Stimulated activated CD4-positive, alpha-beta T cell treated with anti-CD3 and anti-CD28 coated beads, Interleukin-1b, Interleukin-23, amount 100 ng/mL, for 48 hours (primary cell): ENCODE measurements at places on chromosomes 13 and 19.

- peak; percentile 12 for DNase-seq
Observed at GRCh38 chr13:112690283-112690929, 568 bp downstream of the ATP11A start.

DNA sequence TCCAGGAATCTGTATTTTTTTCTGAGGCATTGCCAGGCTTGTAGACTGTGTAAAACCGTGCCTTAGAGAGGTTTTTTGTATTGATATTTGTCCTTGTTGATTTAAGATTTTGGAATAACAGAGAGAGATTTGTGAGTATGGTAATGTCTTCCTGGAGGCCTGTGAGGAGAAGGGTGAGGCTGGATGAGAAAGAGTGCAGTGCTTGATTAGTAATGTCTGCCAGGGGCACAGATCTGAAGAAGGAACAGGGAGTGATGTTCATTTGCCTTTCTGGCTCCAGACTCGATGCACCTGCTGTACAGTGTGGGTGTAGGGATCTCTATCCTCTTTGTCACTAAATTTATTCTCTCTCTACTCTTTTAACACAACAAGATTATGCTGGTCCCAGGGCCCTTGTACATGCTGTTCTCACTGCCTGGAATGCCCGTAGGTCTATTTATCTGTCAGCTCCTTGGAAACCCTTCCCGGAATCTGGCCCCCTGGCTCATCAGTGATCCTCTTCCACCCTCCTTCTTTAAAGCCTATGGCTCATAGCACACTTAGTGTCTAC is 4.2 kb downstream of the FIZ1 start:
- DNase-seq: no peak

DNA sequence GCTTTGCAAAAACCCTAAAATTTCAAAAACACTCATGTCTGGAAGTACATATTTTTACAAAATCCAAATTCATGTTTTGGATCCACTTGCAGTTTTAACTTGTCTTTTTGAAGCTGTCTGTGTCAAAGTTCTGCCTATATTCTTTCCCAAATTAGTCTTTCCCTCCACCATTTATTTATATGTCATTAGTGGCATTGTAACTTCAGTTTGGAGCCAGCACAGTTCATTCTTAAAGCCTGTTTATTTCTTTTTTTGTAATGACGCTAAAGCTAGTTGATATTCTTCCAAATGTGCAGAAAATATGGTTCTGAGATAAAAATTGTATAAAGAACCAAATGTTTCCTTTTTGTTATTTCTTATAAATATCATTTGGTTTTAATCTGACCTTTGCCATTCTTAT is 2039.3 kb downstream of the OLFM4 start:
- no peak for DNase-seq

DNA sequence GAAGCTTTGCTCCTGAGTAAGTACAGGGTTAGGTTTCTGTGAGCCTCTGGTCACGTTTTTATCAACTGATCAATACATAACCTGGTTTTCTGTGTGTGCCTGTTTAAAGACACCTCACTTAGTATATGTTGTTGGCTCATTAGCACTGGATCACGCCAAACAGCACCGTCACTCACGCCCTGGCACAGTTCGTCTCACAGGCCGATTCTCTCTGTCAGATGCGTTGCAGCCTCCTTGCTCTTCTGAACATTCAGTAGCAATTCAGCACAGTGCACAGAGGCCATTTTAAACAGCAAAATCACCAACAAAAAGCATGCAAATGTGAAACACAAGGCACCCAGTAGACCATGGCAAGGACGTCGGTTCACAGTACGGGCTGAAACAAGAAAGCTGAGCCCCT is 288.5 kb downstream of the IRS2 start:
- DNase-seq: no peak

DNA sequence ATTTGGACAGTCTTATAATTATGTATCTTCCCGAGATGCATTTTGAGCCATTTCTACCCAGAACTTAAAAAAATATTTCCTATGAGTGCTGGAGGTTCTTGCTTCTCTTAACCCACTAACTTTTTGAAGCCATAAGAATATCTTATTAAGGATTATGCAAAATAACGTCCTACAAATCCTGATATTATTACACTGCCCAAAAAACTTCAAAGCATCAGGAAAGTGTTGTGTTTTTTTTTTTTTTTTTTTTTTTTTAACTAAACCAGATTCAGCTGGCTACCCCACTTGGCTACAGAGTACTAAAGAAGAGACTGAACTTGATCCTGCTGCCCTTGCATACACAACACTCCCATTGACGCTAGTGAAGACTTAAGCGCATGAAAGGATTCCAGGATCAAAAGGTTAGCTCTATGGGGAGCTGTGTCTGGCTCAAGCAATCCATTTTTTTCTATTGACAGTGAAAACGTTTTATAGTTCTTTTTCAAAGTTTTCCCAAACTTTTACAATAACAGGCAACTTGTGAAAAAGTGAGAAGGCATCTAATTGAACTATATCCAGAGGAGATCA is 141.4 kb downstream of the KCNRG start:
- DNase-seq: no peak

DNA sequence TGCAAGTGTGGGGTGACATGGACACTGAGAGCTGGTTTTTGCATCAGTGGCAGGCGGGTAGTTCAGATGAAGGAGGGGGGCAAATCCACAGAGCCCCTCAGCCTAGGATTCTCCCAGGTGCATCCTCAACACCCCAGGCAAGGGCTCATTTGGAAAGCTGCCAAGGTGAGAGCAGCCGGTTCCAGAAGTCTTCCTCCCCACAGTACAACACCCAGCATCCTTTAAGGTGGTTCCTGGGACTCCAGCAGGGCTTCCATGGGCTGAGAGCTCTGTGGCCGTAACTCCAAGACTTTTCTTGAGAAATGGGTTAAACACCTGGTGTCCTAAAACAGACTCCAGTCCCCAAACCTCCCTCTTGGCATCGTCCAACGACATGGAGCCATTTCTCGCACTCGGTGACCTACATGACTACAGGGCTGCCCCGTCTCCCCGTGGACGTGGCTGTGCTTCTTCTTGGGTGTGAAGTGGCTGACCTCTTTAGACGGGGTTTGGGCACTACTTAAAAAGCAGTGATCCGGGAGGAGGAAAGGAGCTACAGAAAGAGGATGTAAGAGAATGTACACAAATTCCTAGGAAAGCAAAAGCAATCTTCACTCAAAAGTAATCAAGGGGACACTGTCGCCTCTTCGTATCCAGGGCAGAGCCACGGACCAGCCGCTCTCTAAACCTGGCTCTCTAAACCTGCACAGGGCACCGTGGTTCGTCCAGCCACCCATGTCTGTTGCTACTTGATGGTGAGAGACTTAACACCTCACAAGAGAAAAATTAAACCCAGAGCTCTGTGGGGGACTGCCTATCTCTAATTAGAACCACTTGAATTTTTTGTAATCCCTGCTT is 25.5 kb downstream of the RANBP3 start:
- DNase-seq: no peak

- no peak for DNase-seq
Observed at GRCh38 chr13:91203430-91203829, 144.1 kb upstream of the MIR17HG start.

DNA sequence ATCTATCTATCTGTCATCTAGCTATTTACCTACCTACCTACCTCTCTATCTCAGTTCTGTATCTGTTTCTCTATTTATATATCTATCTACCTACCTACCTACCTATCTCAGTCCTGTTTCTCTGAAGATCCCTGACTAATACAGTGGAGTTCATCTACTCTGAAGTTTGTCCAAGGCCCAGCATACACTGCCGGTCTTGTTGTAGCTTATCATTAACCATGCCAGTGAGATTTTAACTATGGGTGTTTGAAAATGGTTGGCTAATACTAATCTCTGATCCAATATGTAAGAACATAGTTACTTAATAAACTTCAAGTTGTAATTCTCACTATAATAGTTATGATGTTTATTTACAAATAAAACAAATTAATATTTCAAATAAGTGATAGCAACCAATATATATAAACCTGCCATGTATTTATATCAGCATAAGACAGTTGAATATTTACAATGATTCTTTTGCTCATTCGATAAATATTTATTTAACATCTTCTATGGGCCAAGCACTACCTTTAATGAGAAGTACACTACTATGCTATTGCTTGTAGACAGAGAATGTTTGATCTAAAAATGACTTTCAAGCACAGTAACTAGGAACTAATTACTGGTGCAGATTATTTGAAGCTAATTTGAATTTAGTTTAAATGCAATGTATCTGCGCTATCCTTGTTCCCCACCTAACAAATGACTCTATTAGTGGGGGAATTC is 242.1 kb downstream of the KLF5 start:
- no peak for DNase-seq

DNA sequence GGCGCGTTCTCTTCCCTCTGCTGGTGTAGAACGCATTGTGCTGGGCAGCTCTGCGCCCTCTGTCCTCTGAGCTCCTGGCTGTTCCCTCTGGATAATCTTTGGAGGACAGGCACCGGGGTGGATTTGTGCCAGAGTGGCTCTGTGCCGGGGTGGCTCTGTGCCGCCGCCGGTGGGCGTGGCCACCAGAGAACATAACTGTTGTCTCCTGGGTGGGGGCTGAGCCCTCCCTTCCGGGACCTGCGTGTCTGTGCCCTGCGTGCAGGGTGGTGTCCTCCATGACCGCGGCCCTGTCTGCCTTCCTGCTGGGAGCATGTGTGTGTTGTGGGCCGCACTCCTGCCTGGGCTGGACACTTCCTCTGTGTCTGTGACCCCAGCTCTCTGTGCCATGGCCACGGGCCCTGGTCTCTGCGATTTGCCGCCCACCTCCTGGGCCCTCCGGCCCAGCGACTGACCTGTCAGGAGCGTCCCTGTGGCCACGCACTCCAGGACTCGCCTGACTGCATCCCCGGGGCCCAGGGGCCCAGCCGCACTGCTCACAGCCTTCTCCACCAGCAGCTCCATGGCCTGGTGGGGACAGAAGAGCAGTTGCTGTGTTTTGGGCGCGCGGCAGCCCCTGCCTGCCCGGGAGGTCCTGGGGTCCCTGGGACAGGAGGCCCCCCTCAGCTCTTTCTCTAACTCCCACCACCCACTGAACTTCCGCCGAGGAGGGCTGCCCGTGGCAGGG is 22.4 kb upstream of the MATK start:
- no peak for DNase-seq

DNA sequence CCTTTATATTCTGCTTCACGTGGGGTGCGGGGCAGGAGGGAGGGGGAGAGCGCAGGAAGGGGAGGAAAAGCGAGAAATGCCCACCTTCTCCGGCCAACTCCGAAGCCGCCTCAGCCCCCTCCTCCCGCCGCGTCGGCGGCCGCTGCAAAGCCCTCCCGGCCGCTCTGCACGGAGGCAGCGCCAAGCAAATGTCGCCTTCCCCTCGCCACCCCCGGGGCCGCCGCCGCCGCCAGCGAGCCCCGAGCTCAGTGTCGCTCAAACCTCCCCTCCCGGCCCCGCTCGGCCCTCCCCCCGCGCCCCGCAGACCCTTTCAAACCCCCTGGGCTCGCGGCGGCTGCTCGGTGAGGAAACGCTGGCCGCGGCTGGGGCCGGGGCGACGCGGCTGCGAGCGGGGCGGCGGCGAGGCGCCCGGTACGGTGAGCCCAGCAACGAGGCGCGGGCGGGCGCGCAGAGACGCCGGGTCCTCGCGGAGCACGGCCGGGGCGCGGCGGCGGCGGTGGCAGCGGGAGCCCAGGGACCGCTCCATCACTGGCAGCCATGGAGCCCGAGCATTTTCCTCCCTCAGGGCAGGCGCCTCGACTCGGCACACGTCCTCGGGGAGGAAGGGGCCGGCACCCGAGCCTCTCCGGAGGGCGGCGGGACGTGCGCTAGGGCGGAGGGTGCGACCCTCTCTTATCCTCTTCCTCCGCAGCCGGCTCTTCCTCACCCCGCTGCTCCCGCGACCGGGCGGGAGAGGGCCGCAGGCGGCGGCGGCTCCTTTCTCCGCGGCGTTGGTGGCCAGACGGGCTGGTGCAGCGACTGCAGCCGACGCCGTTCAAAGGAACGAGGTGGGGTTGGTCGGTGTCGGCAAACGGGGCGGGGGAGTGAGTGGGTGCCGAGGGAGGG is 463 bp upstream of the TSC22D1 start:
- DNase-seq: peak; percentile 4

- DNase-seq: no peak
Observed at GRCh38 chr13:48946163-48946562, 29.5 kb upstream of the FNDC3A start.

DNA sequence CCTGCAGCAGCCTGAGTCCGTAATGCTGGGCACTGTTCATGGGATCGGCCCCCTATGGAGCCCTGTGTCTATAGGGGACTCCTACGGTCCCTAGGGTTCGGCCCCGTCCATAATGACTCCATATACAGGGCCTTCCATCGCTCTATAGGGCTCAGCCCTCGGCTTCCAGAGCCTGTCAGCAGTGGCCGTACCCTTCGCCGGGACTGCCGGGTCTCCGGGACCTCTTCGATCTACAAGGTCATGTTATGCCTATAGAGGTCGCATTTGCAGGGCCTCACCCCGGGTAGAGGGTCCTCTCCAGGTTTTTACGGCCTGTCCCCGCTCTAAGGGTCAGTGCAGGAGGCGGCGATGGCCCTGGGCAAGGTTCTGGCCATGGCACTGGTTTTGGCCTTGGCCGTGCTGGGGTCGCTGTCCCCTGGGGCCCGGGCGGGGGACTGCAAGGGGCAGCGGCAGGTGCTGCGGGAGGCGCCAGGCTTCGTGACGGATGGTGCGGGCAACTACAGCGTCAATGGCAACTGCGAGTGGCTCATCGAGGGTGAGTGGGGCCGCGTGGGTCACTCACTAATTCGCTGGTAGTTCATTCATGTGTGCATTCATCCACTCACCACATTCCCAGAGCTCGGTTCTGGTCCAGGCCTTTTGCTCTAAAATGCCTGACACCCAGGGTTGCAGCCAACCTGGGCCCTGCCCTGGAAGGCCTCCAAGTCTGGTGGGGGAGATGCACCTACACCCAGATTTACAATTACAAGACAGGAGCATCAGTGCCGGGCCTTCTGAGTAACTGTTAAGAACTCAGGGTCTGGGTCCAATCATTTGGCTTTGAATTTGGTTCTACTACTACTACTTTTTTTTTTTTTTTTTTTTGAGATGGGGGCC is 699 bp downstream of the MEGF8 start:
- DNase-seq: no peak

DNA sequence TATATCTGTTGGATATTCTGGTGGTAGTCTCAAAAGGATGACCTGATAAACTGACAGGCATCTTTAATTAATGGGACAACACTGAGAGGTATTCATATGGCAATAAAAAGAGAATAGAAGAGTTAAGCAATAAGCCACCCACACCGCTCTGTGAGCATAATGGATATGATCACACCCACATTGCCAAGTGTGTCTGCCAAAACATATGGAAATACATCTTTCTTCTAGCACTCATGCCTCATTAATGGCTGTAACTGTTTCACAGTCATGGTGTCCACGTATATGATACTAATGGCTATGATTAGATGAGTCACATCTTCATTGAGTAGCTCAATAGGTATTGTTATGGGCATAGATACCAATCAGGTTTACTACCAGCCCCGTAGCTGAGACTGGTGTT is 13.1 kb downstream of the IGFL3 start:
- DNase-seq: no peak

DNA sequence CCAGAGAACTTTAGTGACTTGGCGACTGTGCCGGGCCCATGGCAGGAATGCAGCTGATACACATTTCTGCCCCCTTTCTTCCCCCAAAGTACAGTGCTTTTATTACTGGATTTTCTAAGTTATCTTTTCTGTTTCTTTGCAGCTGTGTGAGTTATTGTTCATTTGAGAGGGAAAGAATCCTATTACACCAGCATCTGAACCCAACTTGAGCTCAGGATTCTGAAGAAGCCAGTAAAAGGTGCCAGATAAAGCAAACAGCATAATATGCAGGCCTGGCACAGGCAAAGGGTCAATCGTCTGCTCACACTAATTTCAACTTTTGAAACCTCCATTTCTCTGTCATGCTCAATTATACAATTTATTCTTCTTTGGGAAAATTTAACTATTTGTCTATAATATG is 93.9 kb downstream of the DOCK9 start:
- DNase-seq: no peak

- DNase-seq: no peak
Observed at GRCh38 chr19:21127898-21128297, 13.9 kb upstream of the ZNF431 start.

- no peak for DNase-seq
Observed at GRCh38 chr13:78197231-78197630, 278.6 kb upstream of the EDNRB start.
